ENCODE measurements at places on chromosomes 11 and 22. TPM values are rescaled to one million over a fixed set of nuclear protein-coding genes. Genes with fewer than 3 reads are reported as not detected.

The MEI1 gene
- 0.76 TPM for total RNA-seq

The FJX1 gene
- total RNA-seq = 26.6 TPM

The PLEKHB1 gene
- total RNA-seq = not detected

The PACSIN3 gene
- total RNA-seq = 27.2 TPM

The DRICH1 gene
- not detected for total RNA-seq

The MRGPRX3 gene
- total RNA-seq = not detected

The SLC22A8 gene
- not detected for total RNA-seq

The LRRC56 gene
- 0.90 TPM for total RNA-seq

The LARGE2 gene
- not detected for total RNA-seq

The DCHS1 gene
- total RNA-seq = 73.1 TPM

The XPNPEP3 gene
- total RNA-seq = 21.2 TPM

The PITPNM1 gene
- 26.4 TPM for total RNA-seq

DNA sequence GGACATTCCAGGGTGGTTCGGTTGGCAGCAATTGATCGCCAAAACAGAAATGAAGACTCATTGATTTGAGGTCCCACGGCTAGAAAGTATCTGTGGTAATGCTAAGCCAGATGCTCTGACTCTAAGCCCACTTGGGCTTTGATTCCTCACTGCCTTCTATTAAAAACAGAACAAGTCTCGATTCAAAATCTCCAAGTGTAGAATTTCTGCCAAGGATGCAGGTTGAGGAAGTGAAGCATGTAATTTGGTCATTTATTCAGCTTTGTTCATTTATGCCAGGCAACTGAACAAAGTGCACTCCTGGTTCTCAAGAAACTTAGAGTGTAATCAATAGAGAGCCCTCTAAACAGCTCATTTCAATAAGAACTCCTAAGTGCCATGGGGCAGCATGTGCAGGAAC lies 2.3 kb upstream of the CEP295 start:
- DNase-seq = no peak

GRCh38 chr11:76336597-76336996 lies 44.3 kb downstream of the THAP12 start:
- no peak for DNase-seq

GRCh38 chr11:22430639-22431038 lies 92.5 kb downstream of the SLC17A6 start:
- DNase-seq = no peak

GRCh38 chr11:61826930-61827570 lies 1.1 kb upstream of the FADS2 start:
- no peak for DNase-seq

DNA sequence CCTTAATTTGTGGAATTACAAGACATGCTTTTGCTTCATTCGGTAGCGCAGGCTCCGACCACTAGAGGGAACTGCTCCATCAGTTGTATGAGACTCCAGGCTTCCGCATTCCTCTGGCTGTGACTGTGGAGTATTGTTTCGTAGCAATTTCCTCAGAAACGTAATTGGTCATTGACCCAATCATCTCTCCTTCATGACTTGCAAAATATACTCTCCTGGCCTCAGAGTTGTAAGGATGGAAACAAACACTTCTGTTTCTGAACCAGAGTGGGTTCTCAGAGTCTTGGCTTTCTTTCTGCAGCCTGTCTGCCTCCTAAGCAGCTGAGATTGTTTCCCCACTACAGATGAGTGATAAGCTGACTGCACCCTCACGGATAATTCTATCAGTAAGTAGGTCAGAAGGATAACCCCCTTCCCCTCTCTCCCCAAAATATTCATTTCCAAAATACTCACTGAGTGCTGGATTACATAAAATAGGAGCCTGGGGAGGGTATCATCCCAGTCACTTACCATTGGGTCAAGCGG lies 146.8 kb upstream of the ZC3H12C start:
- peak; percentile 97 for DNase-seq

DNA sequence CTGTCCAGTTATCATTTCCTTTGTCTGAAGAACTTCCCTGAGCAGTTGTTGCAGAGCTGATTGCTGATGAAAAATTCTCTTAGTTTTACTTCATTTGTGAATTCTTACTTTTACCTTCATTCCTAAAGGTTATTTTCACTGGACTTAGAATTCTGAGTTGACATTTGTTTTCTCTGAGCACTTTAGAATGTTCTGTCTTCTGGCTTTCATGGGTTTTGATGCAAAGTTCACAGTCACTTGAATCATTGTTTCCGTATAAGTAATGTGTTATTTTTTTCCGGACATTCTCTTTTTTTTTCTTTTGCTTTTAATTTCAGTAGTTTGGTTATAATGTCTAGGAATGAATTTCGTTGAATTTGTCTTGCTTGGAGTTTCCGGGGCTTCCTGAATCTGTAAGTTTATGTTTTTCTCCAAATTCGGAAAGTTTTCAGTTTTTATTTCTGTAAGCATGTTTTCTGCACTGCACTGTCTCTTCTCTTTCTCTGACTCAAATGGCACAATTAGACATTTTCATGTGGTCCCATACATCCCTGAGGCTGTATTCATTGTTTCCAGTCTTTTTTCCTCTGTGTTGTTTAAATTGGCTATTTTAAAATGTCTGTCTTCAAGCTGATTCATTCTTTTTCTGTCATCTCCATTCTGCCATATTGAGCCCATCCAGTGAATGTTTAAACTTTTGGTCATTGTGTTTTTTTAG lies 68.5 kb upstream of the NARS2 start:
- DNase-seq = no peak

DNA sequence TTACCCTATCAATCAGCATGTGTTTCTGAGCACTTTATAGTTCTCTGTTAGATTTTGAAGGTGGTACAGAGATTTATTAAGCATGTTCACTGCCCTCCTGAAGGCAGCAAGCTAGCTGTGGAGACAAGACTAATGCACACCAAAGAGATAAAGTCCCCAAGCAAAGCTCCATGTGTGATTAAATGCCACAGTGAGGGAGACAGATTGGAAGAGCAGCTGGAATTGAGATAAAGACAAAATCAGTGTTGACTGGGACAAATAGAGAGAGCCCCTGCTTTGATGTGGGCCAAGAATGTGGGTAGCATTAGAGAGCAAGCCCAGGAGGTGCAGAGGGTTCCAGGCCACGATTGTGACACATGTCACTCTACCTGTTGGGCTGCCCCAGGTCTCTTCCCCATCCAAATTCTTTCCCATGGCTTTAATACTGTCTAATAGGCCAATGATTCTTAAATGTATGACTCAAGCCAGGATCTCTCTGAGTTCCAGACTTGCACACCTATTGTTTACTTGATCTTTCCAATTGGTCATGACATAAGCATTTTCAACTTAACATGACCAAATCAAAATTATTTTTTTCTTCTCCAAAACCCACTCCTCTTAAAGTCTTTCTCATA lies 60.1 kb upstream of the ZC3H12C start:
- DNase-seq = no peak

DNA sequence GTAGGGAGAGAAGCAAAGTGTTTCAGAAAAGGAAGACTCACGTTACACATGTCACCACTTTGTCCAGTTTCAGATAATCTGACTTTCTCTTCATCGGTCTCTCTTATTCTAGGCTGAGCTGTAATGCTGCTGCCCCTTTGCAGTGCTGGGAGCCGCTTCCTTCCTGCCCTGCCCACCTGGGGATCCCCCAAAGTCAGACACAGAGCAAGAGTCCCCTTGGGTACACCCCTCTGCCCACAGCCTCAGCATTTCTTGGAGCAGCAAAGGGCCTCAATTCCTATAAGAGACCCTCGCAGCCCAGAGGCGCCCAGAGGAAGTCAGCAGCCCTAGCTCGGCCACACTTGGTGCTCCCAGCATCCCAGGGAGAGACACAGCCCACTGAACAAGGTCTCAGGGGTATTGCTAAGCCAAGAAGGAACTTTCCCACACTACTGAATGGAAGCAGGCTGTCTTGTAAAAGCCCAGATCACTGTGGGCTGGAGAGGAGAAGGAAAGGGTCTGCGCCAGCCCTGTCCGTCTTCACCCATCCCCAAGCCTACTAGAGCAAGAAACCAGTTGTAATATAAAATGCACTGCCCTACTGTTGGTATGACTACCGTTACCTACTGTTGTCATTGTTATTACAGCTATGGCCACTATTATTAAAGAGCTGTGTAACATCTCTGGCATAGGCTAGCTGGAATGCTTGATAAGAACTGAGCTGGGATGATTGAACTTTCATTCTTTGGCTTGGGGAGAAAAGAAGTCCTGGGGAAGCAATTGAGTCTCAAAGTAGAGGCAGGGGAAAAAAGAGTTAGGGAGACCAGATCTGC lies 31.2 kb upstream of the SMIM35 start:
- no peak for DNase-seq

- DNase-seq = no peak
Measured at GRCh38 chr22:48394787-48395186, 1432.9 kb downstream of the BRD1 start.

DNA sequence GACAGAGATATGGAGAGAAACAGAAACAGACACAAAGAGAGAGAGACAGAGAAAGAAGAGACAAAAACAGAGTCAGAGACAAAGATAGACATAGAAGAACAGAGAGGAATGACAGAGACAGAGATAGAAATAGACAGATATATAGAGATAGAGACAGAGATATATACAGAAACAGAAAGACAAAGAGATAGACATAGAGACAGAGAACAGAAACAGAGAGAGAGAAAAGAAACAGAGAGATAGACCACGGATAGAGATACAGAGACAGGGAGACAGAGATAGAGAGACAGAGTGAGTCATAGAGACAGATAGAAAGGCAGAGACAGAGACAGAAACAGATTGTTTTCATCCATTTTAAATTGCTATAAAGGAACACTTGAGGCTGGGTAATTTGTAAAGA lies 12.3 kb upstream of the MPEG1 start:
- DNase-seq = no peak

- DNase-seq = no peak
Measured at GRCh38 chr11:86119077-86119476, 50.2 kb upstream of the PICALM start.

- DNase-seq = peak; percentile 79
Measured at GRCh38 chr11:73141309-73142127, 600 bp downstream of the FCHSD2 start.

- DNase-seq = no peak
Measured at GRCh38 chr11:78832226-78832947, 257.7 kb upstream of the NARS2 start.

DNA sequence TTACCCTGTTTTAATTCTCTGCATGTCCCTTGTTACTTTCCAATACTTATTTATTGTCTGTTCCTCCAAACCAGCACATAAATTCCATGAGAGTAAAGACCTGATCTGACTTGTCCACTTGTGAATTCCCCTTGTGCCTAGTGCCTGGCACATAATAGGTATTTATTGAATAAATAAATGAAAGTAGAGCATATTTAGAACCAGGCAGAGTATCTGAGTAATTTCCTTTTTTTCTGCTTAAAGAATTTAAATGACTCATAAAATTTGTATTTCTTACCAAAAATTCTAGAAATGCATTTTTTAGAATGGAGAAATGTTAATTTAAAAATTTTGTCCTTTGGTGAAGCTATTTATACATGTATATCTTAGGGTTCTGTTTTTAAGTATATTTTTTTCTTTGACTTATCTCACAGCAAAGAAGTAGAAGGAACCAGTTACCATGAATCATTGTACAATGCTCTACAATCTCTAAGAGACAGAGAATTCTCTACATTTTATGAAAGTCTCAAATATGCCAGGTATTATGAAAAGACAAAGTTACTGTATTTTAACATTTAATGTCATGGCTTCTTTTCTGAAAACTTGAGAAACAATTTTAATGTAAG lies 96.8 kb downstream of the ATM start:
- peak; percentile 15 for DNase-seq

GRCh38 chr11:48116437-48117228 lies 100.0 kb upstream of the OR4B1 start:
- peak; percentile 39 for DNase-seq

- no peak for DNase-seq
Measured at GRCh38 chr22:20771918-20772625, 1.8 kb upstream of the SERPIND1 start.

DNA sequence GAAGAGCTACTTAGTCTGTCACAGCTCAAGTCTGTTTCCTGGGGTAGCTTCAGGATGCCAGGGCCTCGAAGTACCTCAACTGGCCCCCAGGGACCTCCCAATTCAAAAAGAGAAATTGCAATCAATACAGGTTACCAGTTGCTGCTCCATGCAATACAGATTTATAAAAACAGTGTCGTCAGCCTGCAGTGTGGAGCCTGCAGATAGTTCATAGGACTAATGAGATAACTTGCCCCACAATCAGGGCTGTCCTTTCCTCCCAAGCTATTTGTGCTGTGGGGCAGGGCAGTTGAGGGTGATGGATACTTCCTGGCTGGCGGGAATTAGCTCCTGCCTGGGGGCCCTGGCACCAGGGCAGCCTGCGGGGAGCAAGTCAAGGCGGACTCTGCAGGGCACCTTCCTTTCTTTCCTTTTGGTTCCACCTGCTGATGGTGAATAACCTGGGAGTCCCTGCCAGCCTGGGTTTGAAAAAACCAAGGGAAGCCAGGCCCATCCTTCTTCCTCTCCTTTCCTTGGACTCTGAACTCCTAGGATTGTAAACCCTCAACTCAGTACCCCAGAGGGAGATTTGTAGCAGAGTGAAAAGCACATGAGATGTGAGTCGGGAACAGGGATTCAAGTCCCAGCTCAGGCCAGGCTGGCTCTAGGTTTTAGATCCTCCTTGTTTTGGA lies 216.6 kb downstream of the CEP164 start:
- no peak for DNase-seq

GRCh38 chr11:91700854-91701253 lies 523.8 kb upstream of the FAT3 start:
- DNase-seq = no peak

DNA sequence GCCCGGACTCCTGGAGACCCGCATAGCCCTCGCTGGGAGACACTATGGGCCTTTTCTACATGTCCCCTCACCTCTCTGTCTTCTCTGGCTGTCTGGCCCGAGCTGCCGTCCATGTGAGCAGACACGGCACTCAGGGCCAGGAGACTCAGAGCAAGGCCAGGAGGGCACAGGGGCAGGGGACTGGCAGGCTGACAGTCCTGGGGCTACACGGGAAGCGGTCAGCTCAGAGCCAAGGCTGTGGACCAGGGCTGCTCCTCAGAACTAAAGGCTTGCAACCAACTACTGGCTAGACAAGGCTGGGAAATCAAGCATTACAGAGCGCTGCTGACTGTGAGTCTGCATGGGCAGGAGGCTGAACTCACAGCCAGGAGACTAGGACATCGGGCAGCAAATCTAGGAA lies 56.1 kb upstream of the CDON start:
- no peak for DNase-seq

- no peak for DNase-seq
Measured at GRCh38 chr11:44147751-44148150, 52.3 kb downstream of the EXT2 start.

- no peak for DNase-seq
Measured at GRCh38 chr11:131671734-131672133, 301.3 kb downstream of the NTM start.

DNA sequence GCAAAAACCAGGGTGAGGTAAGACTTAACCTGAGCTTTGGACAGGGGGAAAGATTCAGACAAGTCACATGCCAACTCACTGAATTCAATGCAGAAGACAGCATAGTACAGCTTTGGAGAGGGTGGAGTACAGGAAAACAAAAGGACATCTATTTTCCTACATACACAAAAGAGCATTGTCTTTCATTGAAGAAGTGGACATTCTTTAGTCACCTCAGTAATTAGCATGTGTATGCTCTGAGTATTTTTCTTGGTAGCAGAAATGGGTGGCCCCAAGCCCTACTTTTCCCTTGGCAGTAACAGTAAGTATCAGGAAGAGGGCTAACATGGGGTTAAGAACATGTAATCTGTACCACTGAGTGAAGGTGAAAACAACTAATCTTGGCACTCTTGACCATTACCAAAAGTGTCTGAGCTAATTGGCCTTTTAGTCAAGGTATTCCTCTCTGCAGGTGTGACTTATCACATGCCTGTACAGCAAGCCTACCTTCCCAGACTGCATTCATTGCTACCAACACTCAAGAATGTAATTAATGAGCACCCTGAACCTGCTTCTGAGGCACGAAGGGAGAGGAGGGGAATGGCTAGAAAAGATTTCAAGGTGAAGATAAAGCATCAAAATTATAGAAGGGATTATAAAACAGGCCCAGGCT lies 33.9 kb downstream of the SYTL2 start:
- DNase-seq = no peak
